ENCODE measurements at places on chromosomes 5 and 9.

GRCh38 chr5:63029891-63030290, 451.3 kb downstream of the LRRC70 start:
- no peak for DNase-seq

DNA sequence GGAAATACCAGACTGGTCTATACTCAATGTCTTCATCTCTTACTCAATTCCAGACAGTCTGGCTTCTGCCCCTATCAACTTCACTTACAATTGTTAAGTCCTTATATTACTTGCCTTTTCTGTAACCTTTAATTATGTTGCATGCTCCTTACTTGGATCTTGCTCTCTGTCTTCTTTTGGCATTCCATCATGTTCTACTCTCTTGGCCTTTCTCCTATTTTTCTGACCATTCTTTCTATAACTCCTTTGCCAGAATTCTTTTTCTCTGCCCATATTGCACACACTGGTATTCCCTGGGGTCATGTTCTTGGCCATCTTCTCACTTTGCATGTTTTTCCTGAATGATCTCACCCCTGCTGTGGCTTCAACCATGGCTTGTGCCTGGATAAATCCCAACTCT, 209.8 kb upstream of the ZNF462 start:
- no peak for DNase-seq

DNA sequence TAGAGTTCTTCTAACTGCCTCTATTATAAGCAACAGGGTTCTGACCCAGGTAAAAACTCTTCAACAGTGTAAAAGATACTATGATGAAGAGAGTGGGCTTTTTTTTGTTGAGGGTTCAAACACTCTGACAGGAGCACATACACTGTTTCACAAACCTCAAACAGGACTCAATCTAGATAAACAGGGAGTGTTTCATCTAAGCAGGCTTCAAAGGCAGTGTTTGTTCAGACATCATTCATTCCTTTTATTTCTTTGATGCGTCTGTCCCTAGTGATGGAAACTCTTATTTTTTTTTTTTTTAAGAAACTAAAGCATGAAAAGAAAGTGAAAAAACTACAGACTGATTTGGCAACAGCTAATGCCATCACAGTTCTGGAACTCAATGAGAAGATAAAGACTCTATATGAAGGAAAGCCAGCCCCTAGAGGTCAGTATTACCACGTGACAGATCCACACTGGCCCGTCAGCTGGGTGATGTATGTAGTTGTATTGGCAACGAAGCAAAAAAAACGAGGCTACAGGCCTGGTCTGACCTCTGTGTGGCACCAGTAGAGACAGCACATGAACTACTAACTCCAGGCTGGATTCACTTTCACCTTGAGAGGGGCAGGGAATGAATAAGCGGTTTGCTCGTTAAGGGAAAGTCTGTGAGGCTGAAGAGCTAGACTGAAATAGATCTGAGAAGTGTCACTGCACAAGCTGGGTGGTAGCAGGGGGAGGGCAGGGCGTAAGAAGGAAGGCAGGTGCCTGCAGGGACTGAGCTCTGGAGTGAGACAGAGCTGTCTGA, 172.2 kb downstream of the CCDC192 start:
- peak; percentile 66 for DNase-seq

- peak; percentile 38 for DNase-seq
These were observed 138.4 kb downstream of the EFNA5 start for GRCh38 chr5:107532169-107532878.

DNA sequence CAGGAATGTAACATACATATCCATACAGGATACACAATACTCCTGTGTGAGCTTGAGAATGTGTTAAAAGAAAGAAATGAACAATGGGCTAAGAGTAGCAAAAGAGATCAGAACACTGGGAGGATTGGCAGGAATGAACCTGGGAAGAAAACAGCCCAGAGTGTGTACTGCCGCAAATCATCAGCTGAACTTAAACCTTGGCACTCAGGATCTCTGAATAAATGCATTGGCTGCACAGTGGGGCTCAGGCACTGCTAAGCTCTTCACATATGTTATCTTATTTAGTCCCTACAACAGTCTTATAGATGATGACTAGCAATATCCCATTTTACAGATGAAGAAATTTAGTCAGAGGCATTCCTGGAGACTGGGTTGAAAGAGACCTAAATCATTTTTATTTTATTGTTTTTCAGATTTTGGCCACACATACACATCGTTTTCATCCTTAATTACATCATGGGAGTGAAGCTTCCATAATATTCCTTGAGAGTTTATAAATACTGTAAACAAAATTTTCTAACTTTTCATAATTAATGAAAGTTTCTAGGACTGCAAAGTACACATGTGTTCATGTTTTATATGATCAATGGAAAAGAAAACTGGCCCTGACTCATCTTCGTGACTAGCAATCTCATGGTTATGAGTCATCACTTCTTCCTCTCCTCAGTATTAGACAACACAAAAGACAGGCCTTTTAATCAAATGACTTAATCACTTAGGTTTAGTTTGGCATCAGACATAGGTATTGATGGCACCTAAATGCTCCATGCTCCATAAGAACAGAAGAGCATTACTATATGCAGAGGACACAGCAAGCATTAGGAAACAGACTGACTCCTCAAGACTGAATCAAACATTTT, 59.2 kb downstream of the CDH18 start:
- DNase-seq: peak; percentile 59

DNA sequence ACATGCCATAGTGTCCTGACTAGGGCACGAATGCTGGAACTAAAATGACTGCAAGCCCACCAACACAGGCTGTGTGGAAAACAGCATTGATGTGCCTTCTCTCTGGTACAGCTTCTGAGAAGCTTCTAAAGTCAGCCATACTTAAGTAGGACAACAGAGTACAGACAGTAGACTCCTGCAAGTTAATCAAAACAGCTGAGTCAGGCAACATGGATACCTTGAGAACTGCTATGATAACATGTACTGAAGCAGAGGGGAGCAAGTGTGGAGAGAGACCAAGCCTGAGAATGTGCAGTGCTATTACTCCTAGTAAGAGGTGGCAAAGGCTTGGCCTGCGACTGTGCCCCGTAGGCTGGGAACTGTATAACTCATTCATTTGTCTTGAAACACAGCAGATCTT, 2.5 kb downstream of the ISCA1 start:
- DNase-seq: no peak

Data from cerebellar cortex (tissue), 1 donor.